Upper lobe of right lung (tissue), 1 donor: ENCODE measurements at places on chromosomes 2 and 18.

- DNase-seq: no peak
Observed at GRCh38 chr2:54042341-54042740, 71.5 kb upstream of the PSME4 start.

GRCh38 chr2:219679041-219679440, 51.6 kb downstream of the SLC4A3 start:
- no peak for DNase-seq

GRCh38 chr2:211793690-211794089, 744.9 kb downstream of the ERBB4 start:
- DNase-seq: no peak

GRCh38 chr2:120539937-120540718, 194.2 kb downstream of the INHBB start:
- no peak for DNase-seq

DNA sequence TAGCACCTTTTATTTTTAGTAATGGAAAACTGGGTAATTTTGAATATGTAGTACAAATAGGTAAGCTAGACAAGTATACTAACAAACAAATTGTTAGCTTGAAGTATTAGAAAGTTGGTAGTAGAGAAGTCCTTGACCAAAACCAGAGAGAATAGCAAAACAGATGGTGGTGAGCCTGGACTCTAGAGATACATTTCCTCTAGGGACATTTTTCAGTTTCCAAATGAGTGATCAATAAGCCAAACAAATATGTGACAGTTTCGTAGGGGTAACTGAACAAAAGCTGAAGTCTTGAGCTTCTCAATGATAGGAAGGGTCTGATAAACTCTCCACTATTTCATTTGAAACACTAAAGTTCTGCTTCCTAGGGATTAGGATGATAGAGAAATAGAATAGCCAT, 692.0 kb upstream of the FAM98A start:
- DNase-seq: no peak

GRCh38 chr2:241324775-241325174, 9.1 kb downstream of the SEPTIN2 start:
- no peak for DNase-seq

- no peak for DNase-seq
Observed at GRCh38 chr2:195108182-195108581, 548.8 kb upstream of the SLC39A10 start.
